ENCODE measurements at places on chromosomes 7 and 10.

GRCh38 chr10:62690703-62691102 is 113.8 kb upstream of the ADO start:
- no peak for DNase-seq

GRCh38 chr10:88974012-88974411 is 16.6 kb upstream of the FAS start:
- DNase-seq: no peak

DNA sequence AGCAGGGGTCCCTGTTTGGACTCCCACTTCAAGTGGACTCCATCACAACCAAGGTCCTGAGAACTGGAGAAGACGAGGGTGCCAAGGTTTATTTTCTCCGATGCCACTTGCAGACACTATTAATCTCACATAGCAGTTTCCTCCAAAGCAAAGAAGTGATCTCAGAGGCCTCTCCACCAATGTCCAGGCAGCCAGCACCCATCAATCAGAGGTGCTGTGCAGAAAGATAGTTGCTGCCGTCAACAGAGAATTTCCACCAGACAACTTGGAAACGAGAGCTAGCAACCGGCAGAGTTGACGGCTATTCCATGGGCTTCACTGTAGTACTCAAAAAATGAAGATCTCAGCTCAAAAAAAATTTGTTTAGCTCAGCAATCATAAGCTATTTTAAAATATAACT is 438.6 kb upstream of the PFKP start:
- no peak for DNase-seq

DNA sequence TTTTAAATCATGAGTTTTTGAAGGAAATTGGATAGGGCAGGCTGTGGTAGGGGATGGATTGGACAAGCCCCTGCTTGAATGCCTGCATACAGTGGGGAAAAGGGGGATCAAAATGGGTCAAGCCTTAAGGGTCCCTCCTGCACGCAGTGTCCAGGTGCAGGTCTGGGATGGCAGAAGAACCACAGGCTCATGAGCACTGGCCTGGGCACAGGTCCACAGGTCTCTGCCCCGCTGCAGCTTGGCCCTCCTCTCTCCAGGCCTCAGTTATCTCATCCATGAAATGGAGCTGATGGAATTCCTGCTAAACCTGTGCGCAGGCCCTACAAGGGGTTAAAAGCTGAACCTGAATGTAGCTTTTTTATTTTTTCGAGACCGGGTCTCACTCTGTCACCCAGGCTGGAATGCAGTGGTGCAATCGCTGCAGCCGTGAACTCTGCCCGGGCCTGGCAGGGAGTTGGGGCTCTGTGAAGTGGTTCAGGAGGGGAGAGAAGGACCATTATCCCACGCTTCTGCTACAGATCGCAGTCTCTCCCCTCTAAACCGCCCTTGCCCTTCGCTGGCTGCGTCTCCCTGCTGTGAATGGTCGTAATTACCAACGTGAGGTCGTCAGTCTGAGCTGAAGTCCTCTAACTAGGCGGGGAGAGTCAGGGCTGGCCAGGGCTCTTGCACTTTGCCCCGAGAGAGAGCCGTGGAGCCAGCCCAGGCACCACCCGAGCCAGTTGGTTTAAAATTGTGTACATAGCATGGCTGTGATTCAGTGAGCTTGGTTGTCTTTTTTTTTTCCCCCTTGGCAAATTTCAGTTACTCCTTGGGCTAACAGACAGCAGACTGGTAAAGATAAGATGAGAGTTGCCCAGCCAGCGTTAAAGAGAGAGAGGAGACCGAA is 77.5 kb upstream of the GTF2I start:
- no peak for DNase-seq

- DNase-seq: no peak
Measured at GRCh38 chr7:44058759-44059218, 6.6 kb downstream of the PGAM2 start.

DNA sequence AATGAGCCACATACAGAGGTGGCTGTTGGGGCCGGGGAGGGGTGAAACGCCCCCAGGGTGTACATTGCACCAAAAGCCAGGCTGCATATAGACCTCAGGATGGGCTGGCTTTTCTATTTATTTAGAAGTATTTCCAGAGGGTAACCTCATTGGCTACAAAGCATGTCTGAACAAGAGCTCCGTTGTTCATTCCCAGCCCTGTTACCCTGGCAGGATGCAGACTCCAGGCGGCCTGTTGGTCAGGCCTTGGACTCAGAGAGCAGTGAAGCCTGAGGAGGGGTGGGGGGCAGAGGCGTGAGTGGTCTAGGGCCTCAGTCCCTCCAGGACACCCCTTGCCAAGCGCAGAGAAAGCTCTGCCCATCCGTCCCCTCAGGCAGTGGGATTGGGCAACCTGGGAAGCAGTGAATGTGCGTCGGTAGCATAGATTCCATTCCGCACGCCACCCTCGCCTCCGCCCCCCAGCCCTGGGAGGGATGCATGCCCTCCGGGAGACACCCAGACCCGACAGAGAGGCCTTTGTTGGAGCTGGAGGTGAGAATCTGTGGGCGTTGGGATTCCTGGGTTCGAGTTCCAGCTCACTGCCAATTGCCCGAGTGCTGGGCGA is 41.9 kb downstream of the TCF7L2 start:
- no peak for DNase-seq

GRCh38 chr7:11642841-11643240 is 189.2 kb downstream of the THSD7A start:
- DNase-seq: no peak

DNA sequence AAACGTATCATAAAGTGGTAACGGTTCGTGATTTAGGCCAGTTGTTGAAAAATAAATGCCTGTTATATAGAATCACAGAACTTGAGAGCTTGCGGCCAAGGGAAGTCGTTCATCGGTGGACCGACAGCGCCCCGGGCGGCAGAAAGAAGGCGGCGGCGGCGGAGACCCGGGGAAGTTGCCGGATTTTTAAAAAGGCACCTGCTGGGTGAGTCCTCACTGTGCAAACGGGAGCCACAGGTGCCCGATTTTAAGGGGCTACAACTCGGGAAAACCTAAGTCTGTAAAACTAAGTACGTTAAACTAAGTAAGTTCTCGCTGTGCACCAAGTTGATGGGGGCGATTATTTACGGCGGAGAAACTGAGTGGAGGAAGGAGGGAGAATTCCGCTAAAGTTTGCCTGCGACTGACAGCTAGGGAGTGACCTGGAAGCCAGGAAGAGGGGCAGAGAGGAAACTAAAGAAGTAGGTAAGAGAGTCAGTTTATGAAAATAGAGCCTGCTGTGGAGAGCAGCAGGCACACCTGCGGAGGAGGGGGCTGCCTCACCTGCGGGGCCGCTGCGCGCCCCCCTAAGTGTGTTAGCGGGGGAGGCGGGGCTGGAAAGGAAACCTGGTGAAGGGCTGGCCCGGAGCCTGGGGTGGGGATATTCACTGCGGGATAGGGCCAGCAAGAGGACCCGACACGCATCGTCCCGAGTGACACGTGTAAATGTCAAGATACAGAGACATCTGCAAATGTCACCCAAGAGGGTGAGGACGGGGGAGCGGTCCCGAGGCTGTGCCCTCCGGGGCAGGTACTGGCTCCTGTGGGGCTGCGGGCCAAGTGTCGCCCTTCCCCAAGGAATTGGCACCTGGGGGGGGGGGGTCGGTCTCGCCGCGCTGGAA is 996 bp downstream of the ADAM12 start:
- DNase-seq: peak; percentile 32

GRCh38 chr7:106721816-106722785 is 61.1 kb upstream of the CCDC71L start:
- no peak for DNase-seq

GRCh38 chr7:7848246-7848645 is 120.3 kb upstream of the GLCCI1 start:
- DNase-seq: no peak

GRCh38 chr7:134935701-134936100 is 50.6 kb upstream of the AGBL3 start:
- no peak for DNase-seq

DNA sequence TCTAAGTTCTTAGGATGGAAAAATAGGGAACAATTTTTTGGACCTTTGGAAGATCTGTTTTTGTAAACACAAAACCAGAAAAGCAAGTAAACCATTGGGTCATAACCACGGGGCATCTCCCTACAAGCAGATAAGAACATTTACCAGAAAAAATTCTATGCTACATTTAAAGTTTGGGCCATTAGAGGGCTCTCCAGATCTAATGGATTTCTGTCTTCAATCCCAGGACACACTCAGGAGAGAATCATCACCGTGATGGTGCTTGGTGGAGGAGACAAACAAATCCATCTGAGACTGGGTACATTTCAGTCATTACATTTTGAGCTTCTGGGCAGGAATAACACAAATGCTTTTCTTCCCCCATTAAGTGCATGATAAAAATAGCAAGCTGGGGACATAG is 178.4 kb upstream of the TARP start:
- DNase-seq: no peak

GRCh38 chr10:16843252-16843870 is 26.1 kb upstream of the RSU1 start:
- DNase-seq: no peak

- DNase-seq: no peak
Measured at GRCh38 chr10:5751601-5752253, 61.5 kb downstream of the GDI2 start.

- no peak for DNase-seq
Measured at GRCh38 chr7:148838905-148839304, 45.2 kb downstream of the EZH2 start.

- no peak for DNase-seq
Measured at GRCh38 chr10:59006511-59007306, 169.7 kb upstream of the PHYHIPL start.

GRCh38 chr7:33422825-33423645 is 293.7 kb downstream of the BBS9 start:
- no peak for DNase-seq

- DNase-seq: peak; percentile 10
Measured at GRCh38 chr7:2354939-2355704, 495 bp downstream of the EIF3B start.

GRCh38 chr10:132175408-132175807 is 11.3 kb upstream of the DPYSL4 start:
- no peak for DNase-seq

DNA sequence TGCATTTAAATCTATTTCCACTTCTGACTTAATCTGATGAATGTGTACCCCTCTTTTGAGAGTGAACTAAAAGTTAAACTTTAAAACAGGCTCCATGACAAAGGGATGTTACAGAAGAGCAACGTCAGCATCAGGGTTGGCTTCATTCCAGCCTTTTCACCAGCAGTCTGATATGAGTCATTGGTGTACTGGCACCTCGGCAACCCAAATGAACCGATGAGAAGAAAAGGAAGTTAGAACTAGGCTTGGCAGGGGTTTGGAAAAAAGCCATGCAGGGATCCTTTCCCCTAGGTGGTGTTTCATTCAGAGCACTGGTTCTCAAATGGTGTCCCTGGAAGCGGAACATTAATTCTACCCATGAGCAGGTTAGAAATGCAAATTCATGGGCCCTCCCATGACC is 53.6 kb downstream of the SEC61G start:
- DNase-seq: no peak

DNA sequence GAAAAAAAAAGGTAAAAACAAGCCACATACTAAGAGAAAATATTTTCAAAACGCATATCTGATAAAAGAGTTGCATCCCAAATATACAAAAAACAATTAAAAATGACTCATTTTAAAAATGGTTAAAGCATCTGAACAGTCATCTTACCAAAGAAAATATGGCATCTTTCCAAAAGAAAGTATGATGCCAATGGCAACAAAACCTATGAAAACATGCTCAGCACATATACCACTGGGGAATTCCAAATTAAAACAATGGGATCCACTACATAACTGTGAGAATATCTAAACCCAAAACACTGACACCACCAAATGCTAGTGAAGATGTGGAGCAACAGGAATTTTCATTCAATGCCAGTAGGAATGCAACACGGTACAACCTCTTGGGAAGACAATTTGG is 39.3 kb downstream of the VSTM2A start:
- no peak for DNase-seq

Data from stimulated activated CD4-positive, alpha-beta T cell treated with anti-CD3 and anti-CD28 coated beads, Interleukin-4, amount 100 ng/mL, for 48 hours (primary cell).